ENCODE measurements at places on chromosomes 3 and 15. TPM values are rescaled to one million over a fixed set of nuclear protein-coding genes. Genes with fewer than 3 reads are reported as not detected.
A peak's percentile ranks its signal among the peaks of the same experiment; 100 is the strongest.

DNA sequence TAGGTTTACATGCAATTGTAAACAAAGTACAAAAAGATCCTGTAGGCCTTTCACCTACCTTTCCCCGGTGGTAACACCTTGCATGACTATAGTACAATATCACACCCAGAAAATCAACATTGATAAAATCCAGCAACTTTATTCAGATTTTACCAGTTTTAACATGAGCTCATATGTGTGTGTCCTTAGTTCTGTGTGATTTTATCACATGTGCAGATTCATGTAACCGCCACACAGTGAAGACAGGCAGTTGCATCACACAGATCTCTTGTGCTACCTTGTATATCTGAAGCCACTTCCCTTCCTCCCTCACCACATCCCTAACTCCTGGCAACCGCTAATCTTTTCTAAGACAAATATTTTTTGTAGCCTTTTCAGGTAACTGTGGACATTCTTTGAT lies 183.5 kb upstream of the C2CD4B start:
- no peak for DNase-seq

Gene PTPN9
- 15.0 TPM for total RNA-seq

- no peak for DNase-seq
Observed at GRCh38 chr3:124796477-124796876, 66.2 kb downstream of the UMPS start.

DNA sequence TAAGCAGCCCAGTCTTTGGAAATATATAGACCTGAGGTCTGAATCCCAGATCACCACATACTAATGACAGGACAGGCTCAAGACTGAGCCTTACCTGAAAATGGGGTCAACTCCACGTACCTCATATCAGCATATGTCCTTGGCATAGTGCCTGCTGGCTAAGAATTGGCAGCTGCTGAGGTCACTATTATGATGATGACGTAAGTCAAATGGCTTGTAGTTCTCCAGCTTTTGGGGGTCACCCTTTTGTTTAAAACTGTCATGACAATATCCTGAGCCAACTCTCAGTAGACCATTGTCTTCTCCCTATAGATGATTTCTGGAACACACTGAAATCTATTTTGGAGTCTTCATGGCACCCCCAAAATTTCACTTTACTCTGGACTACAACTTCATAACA lies 16.8 kb upstream of the CADPS start:
- no peak for DNase-seq

Gene ATP2C1
- 47.4 TPM for total RNA-seq

Gene CPEB1
- 0.16 TPM for total RNA-seq

DNA sequence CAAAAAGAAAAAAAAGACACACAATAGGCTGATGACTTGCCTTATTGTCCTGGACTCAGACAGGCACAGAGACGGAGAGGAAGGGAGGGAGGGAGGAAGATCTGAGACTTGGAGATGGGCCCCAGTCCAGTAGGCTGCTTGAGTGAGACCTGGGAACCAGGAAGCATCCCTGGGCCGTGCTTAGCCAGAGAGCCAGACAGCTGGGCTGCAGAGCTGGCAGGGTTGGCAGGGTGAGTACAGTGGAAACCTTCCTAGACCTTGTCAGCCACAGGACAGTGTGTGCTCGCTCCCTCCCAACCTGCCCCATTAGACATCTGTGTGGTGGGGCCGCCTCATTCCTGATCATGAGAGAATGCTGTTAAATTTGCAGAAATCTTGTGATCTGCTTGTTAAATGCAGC lies 107.9 kb upstream of the ALDH1A3 start:
- no peak for DNase-seq

GRCh38 chr15:68633231-68634121 lies 54.7 kb downstream of the CORO2B start:
- DNase-seq: no peak

- DNase-seq: no peak
Observed at GRCh38 chr3:180633722-180634121, 31.8 kb downstream of the TTC14 start.

Gene NDUFB5
- 110 TPM for total RNA-seq

DNA sequence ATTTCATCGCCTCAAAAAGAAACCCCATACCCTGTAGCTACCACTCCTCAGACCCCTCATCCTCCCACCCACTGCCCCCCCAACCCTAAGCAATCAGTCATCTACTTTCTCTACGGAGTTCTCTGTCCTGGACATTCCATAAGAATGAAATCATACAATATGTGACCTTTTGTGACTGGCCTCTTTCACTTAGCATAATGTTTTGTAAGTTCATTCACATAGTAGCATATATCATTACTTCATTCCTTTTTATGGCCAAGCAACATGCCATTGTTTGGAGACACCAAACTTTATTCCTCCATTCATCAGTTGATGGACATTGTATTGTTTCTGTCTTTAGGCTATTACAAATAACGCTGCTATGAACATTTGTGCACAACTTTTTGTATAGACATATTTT lies 64.2 kb downstream of the TNIK start:
- DNase-seq: no peak

Gene NANOGP8
- not detected for total RNA-seq

Gene HDC
- 0.18 TPM for total RNA-seq

GRCh38 chr3:100136921-100137320 lies 22.6 kb upstream of the FILIP1L start:
- DNase-seq: no peak

Gene PAK6
- 0.53 TPM for total RNA-seq

Gene IFT80
- total RNA-seq: 18.1 TPM

Gene PP2D1
- not detected for total RNA-seq

- no peak for DNase-seq
Observed at GRCh38 chr15:72559781-72560180, 85.7 kb downstream of the ARIH1 start.

Gene GPR27
- 1.2 TPM for total RNA-seq

Gene SEMA5B
- total RNA-seq: not detected

- no peak for DNase-seq
Observed at GRCh38 chr15:89226359-89227221, 5.2 kb upstream of the RLBP1 start.

Gene ZNF860
- 0.11 TPM for total RNA-seq

- peak; percentile 52 for DNase-seq
Observed at GRCh38 chr3:535566-536416, 339.2 kb downstream of the CHL1 start.

Data from activated CD4-positive, alpha-beta T cell treated with anti-CD3 and anti-CD28 coated beads for 36 hours (primary cell).